ENCODE measurements at places on chromosomes 7 and 10.

DNA sequence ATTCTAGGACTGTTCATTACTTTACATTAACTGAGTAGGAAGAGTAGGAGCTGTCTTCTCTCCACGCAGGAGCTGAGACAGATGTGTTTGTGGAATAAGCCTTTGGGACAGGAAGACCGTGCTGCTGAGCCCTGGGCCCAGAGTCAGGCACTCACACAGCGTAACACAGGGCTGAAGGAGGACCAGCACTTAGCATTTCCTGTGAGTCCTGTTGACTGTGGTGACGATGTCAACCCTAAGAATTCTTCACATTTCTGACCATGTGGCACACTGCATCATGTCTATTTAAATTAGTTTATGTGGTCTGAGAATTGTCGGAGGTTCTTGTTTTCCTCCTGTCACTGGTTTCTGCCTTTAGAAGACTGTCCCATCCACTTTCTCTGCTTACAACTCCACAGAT, 117.2 kb downstream of the PIP4K2A start:
- peak; percentile 48 for DNase-seq

- no peak for DNase-seq
These were observed 15.5 kb downstream of the DENND10 start for GRCh38 chr10:119119400-119119799.

- peak; percentile 25 for DNase-seq
These were observed 45.1 kb upstream of the CDK14 start for GRCh38 chr7:90551036-90551435.

GRCh38 chr7:41436139-41436538, 266.8 kb downstream of the INHBA start:
- no peak for DNase-seq

GRCh38 chr7:102295346-102296178, 8.9 kb downstream of the SH2B2 start:
- DNase-seq: no peak

DNA sequence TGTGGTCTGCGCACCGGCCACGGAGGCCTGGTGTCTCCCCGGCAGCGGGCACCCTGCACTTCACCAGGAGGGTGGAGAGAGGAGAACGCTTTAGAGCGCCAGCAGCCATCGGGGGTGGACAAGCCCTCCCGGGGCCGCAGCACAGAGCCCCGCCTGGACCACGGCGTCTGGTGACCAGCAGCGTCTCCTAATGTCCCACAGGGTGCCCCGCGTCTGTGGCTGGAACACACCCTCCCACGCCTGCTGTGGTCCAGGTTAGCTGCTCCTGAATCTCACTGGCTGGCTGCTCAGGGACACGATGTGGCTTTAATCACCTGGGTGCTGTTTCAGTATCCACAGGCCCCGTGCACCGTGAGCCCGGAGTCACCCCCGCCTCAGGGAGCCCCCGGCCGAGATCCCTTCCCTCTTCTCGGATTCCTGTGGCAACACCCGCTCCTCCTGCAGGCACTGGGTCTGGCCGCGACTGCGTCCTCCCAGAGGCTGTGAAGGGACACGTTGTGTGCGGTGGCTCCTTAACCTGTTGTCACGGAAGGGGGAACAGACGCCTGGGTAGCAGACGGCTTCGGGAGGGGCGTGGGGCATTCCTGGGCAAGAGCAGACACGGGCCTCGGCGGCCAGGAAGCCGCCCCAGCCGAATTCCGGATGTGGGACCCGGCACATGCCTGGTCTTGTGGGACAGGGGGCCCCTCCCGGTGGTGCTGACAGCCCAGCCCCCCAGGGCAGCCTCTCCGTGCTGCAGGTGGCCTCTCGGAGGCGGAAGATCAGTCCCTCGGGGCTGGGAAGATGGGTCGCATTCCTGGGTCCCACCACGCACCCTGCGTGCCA, 78.9 kb downstream of the FOXL3 start:
- DNase-seq: no peak

- DNase-seq: no peak
These were observed 770.6 kb downstream of the CCSER2 start for GRCh38 chr10:85098835-85099521.

- no peak for DNase-seq
These were observed 2.4 kb downstream of the PWWP2B start for GRCh38 chr10:132399117-132400035.

DNA sequence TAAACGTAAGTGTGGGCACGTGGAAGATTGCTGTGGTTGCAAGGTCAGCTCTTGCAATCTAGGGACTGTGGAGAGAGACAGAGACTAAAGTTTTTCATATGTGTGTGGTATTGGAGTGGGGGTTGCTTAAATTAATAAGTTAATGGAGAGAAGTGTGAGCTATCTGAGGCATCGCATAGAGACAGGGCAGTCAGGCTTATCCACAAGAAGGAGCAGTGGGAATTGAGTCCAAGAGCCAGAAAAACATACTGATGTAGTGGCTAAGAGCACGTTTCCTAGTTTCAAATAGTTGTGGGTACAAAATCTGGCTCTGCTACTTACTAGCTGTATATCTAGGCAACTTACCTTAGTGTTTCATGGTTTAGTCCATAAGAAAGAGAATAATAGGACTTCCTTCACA, 65.8 kb downstream of the SORCS3 start:
- no peak for DNase-seq

DNA sequence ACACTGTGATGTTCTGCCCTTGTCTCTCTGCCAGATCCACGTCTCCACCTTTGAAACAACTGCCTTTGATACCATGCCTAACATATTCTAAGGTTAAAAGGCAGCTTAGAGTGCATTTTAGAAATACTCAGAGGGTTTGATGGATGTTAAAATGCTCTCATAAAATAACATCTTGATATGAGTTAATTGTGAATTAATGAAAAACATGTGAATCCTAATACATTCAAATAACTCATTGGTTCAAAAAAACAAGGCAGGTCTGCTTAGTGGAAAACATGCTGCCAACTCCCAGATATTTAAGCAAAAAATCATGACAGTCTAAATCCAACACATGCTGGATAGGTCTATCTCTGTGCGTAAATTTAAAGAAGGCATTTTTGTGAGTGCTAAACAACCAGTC, 291.8 kb downstream of the AHR start:
- DNase-seq: no peak

- DNase-seq: peak; percentile 37
These were observed 302.4 kb downstream of the PTEN start for GRCh38 chr10:88165849-88166271.

DNA sequence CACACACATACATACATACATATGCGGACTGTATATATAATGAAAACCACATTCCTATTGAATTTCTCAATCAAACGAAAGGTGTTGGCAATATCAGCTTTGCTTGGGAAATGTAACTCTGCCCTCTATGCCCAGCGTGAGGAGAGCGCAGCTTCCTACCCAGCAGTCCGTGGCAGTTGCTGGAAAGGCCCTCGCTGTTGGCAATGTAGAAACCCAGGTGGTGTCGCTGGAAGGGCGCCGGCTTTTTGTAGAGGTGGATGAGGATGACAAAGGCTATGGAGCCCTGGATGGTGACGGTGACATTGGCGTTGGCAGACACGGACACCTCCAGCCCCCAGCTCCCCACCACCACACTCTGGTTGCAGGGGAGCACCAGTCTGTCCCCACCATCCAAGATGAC, 100.9 kb downstream of the ITIH5 start:
- no peak for DNase-seq

DNA sequence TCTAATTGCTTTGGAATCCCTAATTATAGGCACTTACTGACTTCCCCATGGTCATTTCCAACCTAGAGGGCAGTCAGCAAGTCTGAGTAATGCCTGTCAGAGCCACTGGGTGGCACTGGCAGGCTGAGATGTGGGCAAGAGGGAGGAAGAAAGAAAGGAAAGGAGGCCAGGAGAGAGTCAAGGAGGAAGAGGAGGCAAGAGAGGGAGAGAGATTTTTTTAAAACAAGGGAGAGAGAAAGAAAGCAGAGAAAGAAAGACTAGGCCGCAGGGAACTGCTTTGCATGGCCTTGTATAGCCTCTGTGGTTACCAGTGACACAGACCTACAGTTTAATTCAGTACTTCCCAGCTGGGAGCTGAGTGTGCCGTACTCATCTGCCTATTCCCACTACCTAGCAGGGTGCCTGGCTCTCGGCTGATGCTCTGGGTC, 210.4 kb upstream of the ADO start:
- peak; percentile 76 for DNase-seq

- no peak for DNase-seq
These were observed 23.1 kb upstream of the SDHAF3 start for GRCh38 chr7:97094284-97094930.

GRCh38 chr10:80701706-80702105, 164.0 kb downstream of the SH2D4B start:
- DNase-seq: no peak

GRCh38 chr7:31309407-31309806, 31.1 kb downstream of the NEUROD6 start:
- no peak for DNase-seq

- DNase-seq: peak; percentile 50
These were observed 39.3 kb downstream of the C1GALT1 start for GRCh38 chr7:7221599-7222038.

GRCh38 chr7:136179851-136180721, 202.9 kb upstream of the MTPN start:
- no peak for DNase-seq

DNA sequence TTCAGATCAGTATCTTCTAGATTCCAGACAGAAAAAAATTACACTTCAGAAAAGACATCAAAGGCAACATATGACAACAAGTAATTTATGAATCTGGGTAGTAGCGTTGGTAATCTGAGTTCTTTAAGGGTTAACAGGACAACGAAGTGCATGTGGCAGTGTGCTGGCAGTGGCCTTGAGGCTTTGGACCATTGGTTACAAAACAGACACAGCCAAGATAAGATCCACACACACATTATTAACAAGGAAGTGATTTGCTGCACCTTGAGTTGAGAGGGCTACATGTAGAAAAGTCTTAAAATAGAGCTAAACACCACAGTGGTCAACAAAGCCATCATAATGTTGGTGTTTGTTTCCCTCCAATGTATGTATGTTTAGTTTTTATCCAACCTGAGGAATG, 40.6 kb downstream of the AKR1D1 start:
- no peak for DNase-seq

DNA sequence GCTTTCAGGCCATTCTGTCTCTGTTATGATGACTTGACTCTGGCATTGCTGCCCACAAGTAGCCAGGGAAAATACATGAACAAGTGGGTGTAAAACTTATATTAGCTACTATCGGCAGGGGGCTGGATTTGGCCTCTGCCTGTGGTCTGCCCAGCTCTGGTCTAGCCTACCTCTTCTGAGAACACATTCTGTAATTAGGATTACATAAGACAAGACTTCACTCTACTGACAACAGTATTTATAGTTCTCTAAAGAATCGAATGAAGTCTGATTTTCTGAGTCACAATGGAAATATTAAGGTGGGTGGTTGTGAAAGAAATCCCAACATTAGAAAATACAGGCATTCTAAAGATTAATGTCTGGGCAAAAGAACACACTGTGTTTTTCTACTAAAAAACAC, 55.5 kb downstream of the DLD start:
- peak; percentile 74 for DNase-seq

GRCh38 chr7:83347945-83348444, 185.3 kb upstream of the PCLO start:
- peak; percentile 87 for DNase-seq

- DNase-seq: no peak
These were observed 115.6 kb downstream of the LHFPL3 start for GRCh38 chr7:104444017-104444416.

DNA sequence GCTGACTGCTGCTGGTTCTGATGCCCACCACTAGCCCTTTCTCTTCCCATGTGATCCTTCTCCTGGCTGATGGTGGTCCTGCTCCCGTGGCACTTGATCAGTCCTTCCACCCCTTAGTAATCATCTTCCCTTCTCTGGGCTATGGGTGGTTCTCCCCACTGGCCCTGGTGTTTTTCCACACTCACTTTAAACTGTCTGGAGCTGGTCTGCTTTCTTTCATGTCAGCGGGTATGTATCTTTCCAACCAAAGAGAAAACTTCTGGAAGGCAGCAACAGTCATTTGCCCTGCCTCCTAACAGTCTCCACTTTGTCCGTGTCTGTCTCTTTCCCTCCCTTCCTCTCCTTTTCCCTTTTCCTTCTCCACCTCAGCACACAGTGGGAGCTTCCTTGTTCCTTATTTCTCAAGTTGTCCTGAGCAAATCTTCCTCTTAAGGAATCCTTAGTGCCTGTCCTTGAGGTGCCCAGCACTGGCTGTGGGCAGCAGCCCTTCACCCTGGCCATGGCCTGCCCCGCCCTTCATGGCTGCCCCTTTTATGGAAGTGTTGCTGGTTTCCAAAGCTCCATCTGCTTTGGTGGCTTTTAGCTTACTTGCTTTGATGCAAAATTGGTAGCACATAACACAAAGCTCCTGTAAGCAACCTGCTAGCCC, 189.0 kb downstream of the TCF7L2 start:
- DNase-seq: no peak

DNA sequence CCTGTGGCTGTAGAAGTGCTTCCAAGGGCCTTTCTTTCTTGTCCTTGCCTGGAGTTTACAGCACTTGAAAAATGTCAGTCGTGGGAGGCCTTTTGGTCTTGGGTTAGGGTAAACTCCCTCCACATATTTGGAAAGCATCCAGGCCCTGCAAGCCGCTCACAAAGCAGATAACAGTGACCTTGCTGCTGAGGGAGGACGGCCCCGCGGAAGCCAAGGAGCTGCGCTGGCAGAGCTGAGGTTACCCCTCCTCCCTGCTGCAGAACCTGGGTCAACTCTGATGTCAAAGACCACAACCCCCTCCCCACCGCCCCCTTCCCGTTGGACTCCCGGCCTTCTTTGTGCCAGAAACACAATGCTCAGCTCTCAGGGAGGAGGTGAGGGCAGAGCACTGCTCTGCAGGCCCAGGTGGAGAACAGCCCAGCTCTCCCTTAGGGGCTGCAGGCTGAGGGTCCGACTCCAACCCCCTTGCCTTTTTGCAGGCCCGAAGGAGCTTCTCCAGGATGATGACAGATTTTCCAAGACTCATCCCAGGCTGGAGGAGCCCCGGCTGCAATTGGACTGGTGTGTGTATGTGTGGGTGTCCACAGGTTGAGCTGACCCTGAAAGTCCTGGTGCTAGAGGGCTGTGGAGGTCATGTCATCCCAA, 957.6 kb upstream of the ZNF722 start:
- DNase-seq: no peak

GRCh38 chr7:152733286-152733934, 26.1 kb upstream of the ACTR3B start:
- DNase-seq: no peak

- no peak for DNase-seq
These were observed 100.6 kb upstream of the CREB5 start for GRCh38 chr7:28311670-28312069.

DNA sequence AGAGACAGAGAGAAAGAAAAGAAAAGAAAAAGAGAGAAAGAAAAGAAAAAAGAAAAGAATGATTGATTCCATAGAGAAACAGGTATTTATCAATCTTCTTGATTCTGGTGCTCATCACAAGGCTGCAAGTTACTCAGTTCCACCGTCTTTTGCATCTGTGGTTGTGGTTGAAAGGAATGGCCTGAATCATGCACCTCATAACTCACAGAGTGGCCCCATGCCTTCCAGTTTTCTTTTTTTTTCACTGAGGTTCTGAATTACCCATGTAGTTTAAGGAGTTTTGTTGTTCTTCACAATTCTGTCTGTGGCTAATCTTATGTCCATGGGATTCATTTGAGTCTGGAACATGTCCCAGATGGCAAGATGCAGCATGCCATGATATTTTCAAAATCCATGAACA, 156.0 kb downstream of the ZNF33B start:
- DNase-seq: peak; percentile 2
